K562 (cell line): ENCODE measurements at places on chromosomes 13 and 19. TPM values are rescaled to one million over a fixed set of nuclear protein-coding genes. Genes with fewer than 3 reads are reported as not detected.
A peak's percentile ranks its signal among the peaks of the same experiment; 100 is the strongest.

Gene ZNF112
- polyA plus RNA-seq = 0.40 and 0.58 TPM in 2 replicates

Gene KLK10
- polyA plus RNA-seq = not detected in 2 replicates

Gene F10
- polyA plus RNA-seq = 0.07 TPM in 1 of 2 replicates, not detected in the other

DNA sequence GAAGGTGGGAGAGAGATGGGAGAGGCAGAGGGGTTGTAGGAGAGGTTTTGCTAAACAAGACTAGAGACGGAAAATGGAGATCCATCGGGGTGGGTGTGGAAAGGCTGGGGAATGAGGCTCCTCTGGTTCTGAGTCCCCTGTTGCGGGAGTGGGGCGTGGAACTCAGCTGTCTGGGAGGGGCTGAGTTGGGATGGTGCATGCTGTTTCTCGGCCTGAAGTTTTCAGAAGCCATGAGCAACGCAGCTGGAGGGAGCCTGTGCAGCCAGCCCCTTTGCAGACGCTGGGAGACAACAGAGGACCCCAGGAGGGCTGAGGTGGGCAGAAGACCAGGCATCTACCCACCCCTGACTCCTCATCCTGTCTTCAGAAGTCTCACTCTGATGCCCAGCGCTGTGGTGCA, 7.4 kb upstream of the GIPR start:
- H3K27me3 ChIP-seq = no peaks in the 10 kb centered on the region; the same call in 2 of the 3 replicates
- no peak overlapping the region for H3K4me3 ChIP-seq

GRCh38 chr19:29365836-29366417, 153.0 kb upstream of the UQCRFS1 start:
- peaks cover 14% of the 10 kb centered on the region for H3K27me3 ChIP-seq
- no peaks in the 10 kb centered on the region for H3K4me1 ChIP-seq

GRCh38 chr19:1655131-1655981, 2.9 kb upstream of the TCF3 start:
- no peaks in the 10 kb centered on the region for H3K27me3 ChIP-seq
- H3K4me1 ChIP-seq = peaks cover 12% of the 10 kb centered on the region
- no peak overlapping the region for H3K4me3 ChIP-seq
- H3K27ac ChIP-seq = peak overlapping the region; percentile 69

- no peaks in the 10 kb centered on the region for H3K27me3 ChIP-seq
- no peak overlapping the region for H3K27ac ChIP-seq
- DNase-seq = no peak
Measured at GRCh38 chr19:4991538-4991937, 22.6 kb downstream of the KDM4B start.

GRCh38 chr19:31911577-31911976, 433.8 kb upstream of the ZNF507 start:
- H3K4me3 ChIP-seq = no peak overlapping the region
- DNase-seq = no peak
- no peaks in the 10 kb centered on the region for H3K36me3 ChIP-seq

- H3K36me3 ChIP-seq = no peaks in the 10 kb centered on the region
- no peak for DNase-seq
- no peaks in the 10 kb centered on the region for H3K4me1 ChIP-seq
- no peaks in the 10 kb centered on the region for H3K27me3 ChIP-seq
Measured at GRCh38 chr13:37456506-37456905, 142.1 kb downstream of the POSTN start.

DNA sequence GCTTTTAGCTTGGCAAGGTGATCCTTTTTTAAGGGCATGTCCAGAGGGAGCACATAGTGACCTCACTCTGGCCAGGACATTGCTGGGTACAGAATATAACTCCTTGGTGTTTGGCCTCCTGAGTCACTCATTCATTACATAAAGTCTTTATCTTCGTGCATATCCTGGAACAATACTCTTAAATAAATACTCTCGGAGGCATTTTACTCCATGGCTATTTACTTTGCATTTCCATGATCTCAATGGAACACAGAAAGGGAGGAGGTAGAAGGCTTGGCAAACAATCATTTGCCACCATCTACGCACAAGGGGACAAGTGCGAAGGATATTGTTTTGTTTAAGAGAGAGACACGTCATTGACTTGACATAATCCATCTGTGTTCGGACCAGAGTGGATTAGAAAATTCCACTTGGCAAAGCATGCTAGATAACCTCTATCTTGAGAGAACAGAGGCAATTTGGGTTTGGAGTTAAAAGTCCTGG, 210.0 kb downstream of the IRS2 start:
- DNase-seq = no peak
- peaks cover 4% of the 10 kb centered on the region; the same call in 1 of the 2 replicates for H3K27me3 ChIP-seq
- no peaks in the 10 kb centered on the region for H3K36me3 ChIP-seq
- H3K4me1 ChIP-seq = no peaks in the 10 kb centered on the region
